ENCODE measurements at places on chromosomes 4 and X.

DNA sequence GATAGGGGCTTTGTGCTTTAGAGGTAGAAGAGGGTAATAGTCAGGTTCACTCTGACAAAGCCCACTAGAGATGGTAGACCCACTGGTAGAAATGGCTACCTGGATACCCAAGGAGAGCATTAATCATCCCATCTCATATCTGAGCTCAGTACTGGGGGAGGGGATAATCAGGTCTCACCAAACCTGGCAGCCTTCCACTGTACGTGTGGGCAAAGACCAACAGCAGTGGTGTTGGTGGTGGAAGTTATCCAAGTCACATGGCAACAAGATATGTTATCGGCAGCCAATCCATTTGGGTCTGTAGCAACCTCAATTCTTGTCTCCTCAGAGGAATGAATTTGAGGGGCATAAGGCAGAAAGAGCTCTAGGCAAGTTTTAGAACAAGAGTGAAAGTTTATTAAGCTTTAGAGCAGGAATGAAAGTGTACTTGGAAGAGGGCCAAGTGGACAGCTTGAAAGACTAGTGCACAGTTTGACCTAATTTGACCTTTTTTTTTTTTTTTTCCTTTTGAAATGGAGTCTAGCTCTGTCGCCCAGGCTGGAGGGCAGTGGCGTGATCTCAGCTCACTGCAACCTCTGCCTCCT lies 67.0 kb upstream of the CXCL13 start:
- DNase-seq: peak; percentile 4

GRCh38 chr4:183934761-183935160 lies 29.7 kb downstream of the STOX2 start:
- DNase-seq: no peak

DNA sequence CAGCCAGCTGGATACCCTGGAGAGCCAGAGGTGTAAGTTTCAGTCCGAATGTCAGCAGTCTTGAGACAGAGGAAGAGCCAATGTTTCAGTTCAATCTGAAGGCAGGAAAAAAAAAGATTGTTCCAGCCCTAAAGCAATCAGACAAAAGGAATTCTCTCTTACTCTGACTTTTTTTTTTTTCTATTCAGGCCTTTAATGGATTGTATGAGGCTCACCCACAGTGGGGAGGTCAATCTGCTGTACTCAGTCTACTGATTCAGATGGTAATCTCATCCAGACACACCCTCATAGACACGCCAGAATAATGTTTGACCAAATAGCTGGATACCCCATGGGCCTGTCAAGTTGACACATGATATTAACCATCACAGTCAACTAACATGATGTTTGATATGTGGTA lies 51.9 kb downstream of the TEX13A start:
- DNase-seq: no peak

- DNase-seq: peak; percentile 96
Measured at GRCh38 chr4:168796362-168797106, 213.5 kb downstream of the CBR4 start.

DNA sequence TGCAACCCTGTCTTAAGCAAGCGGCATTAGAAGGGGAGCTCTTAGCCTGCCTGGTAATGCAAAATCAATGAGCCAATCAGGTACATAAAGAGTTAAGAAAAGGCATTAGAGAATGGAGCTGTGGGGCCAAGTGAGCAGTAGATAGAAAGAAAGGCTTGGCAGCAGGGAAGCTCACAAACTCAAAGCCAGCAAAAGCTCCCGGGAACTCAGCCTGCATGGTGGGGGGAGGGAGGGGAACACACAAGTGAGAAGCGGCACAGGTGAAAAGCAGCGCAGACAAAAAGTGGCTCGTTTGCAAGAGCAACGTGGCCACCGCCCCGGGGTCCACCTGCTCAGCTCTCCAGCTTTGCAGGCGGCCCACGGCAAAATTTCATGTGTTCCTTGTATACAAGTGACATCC lies 818.5 kb downstream of the FAM133A start:
- no peak for DNase-seq
